ENCODE measurements at places on chromosomes 2 and 18. TPM values are rescaled to one million over a fixed set of nuclear protein-coding genes. Genes with fewer than 3 reads are reported as not detected.

Gene FAM124B
- 64.1 TPM for total RNA-seq

Gene CHRND
- total RNA-seq: not detected

Gene SLC9A4
- under 0.01 TPM for total RNA-seq

Gene ITGA4
- 1.9 TPM for total RNA-seq

Gene SLC39A10
- total RNA-seq: 33.5 TPM

Gene RIF1
- total RNA-seq: 44.9 TPM

Measured in bladder microvascular endothelial cell (primary cell).